ENCODE measurements at places on chromosomes 13 and 19.

DNA sequence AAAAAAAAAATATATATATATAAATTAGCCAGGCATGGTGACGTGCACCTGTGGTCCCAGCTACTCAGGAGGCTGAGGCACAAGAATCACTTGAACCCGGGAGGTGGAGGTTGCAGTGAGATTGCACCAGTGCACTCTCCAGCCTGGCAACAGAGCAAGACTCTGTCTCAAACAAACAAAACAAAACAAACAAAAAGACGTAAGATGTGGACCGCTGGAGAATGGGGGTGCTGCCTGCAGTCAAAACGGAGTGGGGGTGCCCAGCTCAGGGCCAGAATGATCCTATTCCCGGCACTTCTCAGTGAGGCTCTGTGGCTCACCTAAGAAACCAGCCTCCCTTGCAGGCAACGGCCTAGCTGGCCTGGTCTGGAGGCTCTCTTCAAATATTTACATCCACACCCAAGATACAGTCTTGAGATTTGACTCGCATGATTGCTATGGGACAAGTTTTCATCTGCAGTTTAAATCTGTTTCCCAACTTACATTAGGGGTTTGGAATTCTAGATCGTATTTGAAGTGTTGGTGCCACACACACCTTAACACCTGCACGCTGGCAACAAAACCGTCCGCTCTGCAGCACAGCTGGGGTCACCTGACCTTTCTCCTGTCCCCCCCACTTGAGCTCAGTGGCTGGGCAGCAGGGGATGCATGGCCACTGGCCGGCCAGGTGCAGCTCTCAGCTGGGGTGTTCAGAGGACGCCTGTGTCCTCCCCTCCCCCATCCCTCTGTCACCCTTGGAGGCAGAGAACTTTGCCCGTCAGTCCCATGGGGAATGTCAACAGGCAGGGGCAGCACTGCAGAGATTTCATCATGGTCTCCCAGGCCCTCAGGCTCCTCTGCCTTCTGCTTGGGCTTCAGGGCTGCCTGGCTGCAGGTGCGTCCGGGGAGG is at the start of gene F7:
Gene F7, plus strand, starts transcription at position 760 of the 889 bp plus-strand sequence. Its CDS starts 51 bp downstream, at position 811.
- no peak for DNase-seq

DNA sequence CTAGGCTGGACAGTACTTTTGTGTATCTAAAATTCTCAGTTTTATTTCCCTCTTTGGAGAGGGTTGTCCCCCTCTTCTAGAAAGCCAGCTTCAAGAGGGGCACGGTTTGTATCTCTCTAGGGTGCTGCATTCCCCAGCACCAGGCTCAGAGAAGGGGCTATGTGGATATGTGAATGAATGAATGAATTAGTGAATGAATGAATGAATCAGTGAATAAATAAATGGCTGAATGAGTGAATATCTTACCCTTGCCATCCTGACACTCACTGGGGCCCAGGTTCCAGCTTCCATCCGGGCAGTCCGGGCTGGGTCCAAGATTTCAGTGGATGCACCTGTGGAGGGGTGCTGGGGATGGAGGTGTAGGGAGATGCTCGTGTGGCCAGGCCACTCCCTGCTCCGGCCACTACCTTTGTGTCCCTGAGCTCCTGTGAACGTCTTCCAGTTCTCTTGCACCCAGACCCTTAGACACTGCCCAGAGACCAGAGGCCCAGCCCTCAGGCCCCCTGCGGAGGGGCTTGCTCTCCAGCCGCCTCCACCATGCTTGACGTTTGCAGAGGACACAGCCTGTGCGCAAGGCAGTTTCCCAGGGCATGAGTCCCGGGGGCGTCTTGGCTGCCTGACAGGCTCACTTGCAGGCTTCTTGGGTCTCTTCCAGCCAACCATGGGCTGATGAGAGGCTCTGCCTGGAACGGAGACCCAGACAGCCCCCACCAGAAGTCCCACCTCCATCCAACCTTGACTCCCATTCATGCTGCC is 2.8 kb upstream of the KCNN1 start:
- DNase-seq: no peak

GRCh38 chr19:58556622-58557220 is 1.7 kb downstream of the UBE2M start:
- no peak for DNase-seq

DNA sequence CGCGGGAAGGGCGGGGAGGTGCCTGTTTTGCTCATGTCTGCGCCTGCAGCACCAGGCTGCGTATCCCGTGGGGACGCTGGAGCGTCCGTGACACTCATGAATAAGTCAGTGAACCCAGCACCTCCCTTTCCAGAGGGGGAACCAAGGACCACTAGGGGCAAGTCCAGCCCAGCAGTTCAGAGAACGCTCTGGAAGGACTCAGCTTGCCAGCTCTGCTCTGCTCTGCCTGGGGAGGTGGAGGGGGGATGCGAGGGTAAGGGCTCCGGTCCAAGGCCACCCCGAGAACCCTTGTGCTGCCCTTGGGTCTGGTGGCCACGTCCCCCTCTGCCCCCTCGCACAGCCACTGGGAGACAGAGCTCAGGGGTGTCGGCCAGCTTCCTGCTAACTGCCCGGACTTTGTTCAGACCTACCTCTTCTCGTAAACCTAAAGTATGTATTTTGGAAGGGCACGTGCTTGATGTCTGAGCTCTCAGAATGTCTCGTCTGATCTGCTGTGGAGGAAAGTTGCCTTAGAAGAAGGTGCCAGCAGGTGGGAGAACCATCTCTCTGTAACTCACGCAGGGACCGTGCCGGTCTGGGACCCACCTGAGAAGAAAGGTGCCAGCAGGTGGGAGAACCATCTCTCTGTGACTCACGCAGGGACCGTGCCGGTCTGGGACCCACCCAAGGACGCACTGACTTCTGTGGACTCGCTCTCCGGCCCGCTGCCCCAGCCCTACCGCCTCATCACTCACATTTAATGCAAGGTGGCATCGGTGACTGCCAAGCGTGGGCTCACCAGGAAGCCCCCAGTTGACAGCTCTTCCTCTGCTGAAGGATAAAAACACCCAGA is 34.1 kb downstream of the TMEM255B start:
- no peak for DNase-seq

All from activated CD4-positive, alpha-beta T cell treated with anti-CD3 and anti-CD28 coated beads, Interleukin-10, Interleukin-2, amounts not matched to agents 100 ng/mL and 50 ng/mL, durations not matched to agents 16 hours and 8 hours (primary cell).